Neuronal stem cell (in vitro differentiated cells): ENCODE measurements at places on chromosomes 11 and 22.

DNA sequence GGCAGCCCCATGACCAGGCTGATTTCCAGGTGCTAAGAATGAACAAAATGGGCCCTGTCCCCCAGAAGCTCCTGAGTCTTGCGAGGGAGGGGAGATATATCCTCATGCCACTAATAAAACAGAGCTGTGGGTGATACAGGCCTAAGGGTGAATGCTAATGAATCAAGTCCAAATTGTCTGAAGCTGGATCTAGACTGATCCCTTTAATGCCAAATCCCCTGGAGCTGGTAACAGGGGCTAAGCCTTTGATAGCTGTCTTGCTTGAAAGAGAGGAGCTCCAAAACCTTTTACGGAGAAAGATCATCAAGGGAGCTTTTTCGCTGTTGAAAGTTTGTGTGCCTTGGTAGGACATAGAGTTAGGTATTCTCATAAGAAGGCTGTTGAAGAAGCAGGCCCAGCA lies 79.7 kb downstream of the PPFIBP2 start:
- DNase-seq: no peak

GRCh38 chr22:42001121-42001520 lies 2.5 kb downstream of the WBP2NL start:
- no peak for DNase-seq

- no peak for DNase-seq
Measured at GRCh38 chr22:25060522-25061071, 108.1 kb downstream of the KIAA1671 start.

GRCh38 chr11:16833026-16833425 lies 94.6 kb downstream of the C11orf58 start:
- no peak for DNase-seq

DNA sequence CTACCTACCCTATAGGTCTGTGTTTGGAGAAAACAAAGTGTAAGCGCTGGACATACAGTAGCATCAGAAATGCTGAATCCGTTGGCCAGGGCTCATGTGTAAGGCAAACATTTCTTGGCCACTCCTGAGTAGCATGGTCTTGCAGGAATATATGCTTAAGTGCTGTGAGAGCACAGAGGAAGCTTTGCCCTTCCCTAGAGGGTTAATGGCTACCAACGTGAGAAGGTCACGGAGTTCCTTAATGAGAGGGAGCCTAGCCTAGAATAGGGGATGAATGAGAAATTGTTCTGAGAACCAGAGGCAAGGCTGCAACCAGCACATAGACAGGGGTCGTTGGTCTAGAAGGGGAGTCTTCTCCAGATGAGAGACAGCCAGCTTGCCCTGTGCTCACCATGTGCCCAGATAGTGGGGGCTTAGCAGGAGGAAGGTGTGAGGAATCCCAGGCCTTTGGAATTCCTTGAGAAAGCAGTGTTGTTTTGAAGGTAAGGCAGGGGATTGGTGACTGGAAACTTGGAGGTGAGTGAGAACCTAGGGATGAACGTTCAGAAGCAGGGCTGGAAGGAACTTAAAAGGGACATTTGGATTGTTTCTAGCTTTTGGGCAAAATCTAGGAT lies 29.5 kb downstream of the RCOR2 start:
- no peak for DNase-seq

DNA sequence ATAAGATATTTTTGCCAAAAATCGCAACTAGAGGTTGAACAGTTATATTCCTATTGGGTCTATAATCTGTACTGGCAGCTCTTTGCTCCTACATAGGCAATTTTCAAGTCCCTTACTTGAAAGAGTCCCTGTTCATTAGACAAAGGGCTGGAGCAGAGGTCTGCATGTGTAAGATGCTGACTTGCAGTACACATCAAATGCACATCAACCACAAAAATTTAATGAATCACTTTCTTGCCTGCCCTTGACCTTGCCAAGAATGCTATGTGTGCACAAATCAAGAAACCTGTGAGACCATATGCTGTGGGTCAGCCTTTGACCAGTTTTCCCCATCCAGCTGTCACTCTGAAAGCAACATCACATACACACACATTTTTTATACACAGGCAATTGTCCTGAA lies 661.5 kb downstream of the LRRC4C start:
- no peak for DNase-seq

GRCh38 chr11:126727381-126727780 lies 273.2 kb downstream of the KIRREL3 start:
- DNase-seq: no peak

- DNase-seq: no peak
Measured at GRCh38 chr11:132898676-132899075, 633.6 kb downstream of the OPCML start.

DNA sequence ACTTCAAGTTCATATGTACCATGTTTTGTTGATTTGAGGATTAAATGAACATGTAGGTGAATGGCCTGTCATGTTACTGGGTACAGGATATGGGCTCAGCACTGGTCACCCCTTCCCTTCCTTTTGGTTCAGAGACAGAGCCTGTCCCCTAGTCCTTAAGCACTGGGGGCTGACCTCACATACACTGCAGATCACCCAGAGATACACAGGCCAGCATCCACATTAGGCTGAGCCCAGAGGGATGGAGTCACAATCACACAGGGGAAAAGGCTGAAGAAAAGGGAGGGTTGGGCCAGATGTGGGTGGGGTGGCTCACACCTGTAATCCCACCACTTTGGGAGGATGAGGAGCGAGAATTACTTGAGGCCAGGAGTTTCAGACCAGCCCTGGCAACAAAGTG lies 62.3 kb downstream of the IGLL5 start:
- DNase-seq: no peak

DNA sequence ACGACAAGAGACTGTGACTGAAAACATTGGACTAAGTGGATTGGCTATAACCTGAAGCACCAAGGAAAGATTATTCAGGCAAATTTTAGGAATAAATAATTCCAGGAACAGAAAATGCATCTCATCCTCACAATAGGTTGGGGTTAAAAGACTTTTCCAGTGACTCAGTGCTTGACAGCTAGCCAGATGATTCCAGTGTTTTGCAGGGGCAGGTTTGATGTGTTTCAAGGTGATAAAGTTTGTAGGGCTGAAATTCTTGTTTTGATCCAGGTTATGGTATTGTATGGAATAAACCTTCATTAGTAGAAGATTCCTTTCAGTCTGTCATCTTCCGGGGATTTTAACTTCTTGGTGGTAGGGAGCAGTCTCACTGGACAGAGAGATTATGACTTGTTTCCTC lies 2.3 kb downstream of the EXT2 start:
- no peak for DNase-seq

DNA sequence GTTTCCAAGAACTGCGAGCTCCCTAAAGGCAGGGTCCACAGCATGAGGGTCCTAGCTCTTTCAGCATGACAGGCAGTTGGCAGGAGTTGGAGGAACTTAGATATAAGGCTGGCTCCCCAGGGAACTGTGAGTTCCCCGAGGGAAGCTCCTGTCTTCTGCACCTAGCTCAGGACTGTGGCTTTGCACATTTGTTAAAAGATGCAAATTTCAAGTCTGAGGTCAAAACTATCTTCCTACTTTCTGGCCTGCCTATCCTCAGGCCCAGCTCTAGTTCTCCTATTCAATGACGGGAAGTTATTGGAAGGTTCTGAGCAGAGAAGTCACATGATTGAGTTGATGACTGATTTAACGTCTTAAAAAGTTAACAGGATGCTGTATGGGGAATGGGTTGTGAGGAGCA lies 11.7 kb upstream of the UCP3 start:
- no peak for DNase-seq

GRCh38 chr11:70072861-70073755 lies 5.0 kb upstream of the ANO1 start:
- no peak for DNase-seq
